Naive thymus-derived CD4-positive, alpha-beta T cell (primary cell): ENCODE measurements at places on chromosomes 16 and 17.

DNA sequence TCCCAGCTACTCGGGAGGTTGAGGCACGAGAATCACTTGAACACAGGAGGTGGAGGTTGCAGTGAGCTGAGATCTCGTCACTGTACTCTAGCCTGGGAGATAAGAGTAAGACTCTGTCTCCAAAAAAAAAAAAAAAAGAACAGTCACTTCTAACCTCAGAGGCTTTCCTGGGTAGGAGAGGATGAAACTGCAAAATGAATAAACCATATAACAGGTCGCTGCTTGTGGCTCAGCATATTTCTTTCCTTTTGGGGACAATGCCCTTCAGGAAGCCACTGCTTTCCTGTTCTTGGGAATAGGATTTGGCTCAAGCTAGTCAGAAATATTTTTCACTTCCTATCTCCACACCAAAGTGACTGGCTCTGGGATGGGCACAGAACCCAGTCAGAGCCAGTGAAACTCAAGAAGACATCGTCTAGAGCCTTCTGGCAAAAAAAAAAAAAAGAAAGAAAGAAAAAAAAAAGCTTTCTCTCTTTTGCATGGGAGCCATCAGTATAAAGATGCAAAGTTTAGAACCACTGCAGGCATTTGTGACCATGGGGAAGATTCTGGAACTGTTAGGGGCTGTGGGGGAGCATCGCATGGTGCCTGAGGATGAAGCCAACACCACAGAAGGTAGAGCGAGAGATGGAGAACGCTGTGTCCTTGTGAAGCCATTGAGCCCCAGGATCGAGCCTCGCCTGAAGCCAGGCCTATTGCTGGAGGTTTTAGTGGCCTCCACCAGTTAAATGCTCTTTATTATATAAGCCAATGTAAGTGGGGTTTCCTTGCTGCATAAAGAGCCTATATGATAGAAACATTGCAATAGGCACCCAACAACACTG, 71.8 kb upstream of the MRTFB start:
- no peaks in the 10 kb centered on the region for H3K36me3 ChIP-seq
- H3K27me3 ChIP-seq, result no peaks in the 10 kb centered on the region
- DNase-seq, result no peak

- no peak for DNase-seq
- no peaks in the 10 kb centered on the region for H3K4me1 ChIP-seq
- no peak overlapping the region for H3K27ac ChIP-seq
- no peak overlapping the region for H3K4me3 ChIP-seq
Measured at GRCh38 chr16:12211870-12212690, 235.5 kb downstream of the SNX29 start.

- no peak overlapping the region for H3K4me3 ChIP-seq
- H3K36me3 ChIP-seq, result peaks cover 16% of the 10 kb centered on the region
- H3K27ac ChIP-seq, result no peak overlapping the region
- H3K27me3 ChIP-seq, result no peaks in the 10 kb centered on the region
Measured at GRCh38 chr17:67157732-67158639, 87.0 kb downstream of the HELZ start.

DNA sequence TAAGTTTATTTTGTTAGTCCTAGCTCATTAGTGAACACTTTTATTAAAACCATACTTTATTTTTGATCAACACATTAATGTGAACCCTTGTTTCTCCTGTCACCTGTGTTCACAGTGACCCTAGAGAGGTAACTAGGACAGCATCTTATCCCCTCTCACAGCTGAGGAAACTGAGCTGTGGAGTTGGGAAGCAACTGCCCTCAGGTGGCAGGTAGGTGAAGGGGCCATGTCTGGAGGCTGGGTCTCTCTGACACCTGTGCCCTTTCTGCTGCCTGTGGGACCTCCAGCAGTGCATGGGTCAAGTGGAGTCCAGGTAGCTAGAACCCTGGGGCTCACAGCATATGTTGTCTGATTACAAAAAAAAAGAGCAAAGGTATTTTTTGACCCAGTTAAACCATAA, 22.9 kb upstream of the SLC12A3 start:
- H3K4me1 ChIP-seq, result peaks cover 4% of the 10 kb centered on the region
- no peaks in the 10 kb centered on the region for H3K27me3 ChIP-seq

DNA sequence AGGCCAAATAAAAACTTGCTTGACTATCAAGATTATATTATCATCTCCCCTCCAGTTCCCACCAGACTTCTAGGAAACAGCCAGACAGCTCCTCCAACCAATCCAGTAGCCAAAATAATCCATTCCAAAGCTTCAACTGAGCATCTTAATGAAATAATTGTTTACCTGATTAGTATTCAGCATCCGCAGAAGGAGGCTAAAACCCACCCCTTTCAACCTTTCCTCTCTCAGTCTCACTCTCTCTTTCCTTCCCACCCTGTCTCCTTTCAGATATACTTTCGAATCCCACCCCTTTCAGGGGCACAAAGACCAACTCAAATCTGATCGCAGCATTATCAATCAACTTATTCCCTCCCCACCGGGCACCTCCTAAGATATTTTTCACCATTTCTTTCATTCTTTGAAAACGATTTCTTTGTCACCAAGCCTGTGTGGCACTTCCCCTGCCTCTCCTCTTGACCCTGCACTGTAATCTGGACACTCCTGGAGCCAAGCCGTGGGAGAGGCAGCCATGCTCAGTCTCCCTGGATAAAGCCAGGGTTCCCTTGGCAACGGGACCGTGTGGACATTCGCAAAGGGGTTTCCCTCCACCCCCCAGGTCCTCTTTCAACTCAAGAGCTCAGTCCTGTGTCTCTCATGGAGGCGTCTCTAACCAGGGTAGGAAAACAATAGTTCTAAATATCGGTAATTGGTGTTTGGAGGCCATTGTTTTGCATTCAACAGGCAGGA, at the start of gene ANKFN1:
TSS of gene ANKFN1 (plus strand) at position 602 of the 729 bp plus-strand sequence. CDS start 59,193 bp downstream, outside the sequence.
- H3K27me3 ChIP-seq, result no peaks in the 10 kb centered on the region
- no peaks in the 10 kb centered on the region for H3K4me1 ChIP-seq
- H3K27ac ChIP-seq, result no peak within 1 kb of the TSS
- H3K4me3 ChIP-seq, result no peak within 1 kb of the TSS

- no peak overlapping the region for H3K4me3 ChIP-seq
- peaks cover 38% of the 10 kb centered on the region for H3K36me3 ChIP-seq
- peak; percentile 37 for DNase-seq
- H3K4me1 ChIP-seq, result no peaks in the 10 kb centered on the region
- H3K27ac ChIP-seq, result peak overlapping the region; percentile 7
Measured at GRCh38 chr16:30927789-30928378, 4.5 kb downstream of the FBXL19 start.

DNA sequence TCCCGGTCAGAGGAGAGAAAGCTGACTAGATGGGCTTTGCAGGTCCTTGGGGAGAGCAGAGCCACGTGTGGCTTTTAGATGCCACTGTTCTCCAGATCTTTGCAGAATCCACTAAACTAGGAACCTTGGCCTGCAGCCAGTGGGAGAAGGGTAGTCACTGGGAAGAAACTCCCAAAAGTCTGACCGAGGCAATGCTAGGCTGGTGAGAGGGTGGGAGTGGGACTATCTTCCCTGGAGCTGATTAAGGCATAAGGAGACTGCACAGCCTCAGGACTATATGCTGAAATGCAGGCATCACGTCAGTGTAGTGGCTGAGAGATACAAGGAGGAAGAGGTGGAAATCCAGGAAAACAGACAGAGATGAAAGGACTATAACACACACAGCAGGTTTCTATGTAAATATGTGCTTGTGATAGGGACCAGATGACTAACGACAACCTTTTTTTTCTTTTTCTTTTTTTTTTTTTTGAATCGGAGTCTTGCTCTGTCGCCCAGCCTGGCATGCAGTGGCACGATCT, 2.2 kb upstream of the GSDMA start:
- H3K27ac ChIP-seq, result no peak overlapping the region
- no peaks in the 10 kb centered on the region for H3K36me3 ChIP-seq
- H3K27me3 ChIP-seq, result no peaks in the 10 kb centered on the region
- no peak overlapping the region for H3K4me3 ChIP-seq

GRCh38 chr16:48481772-48482171, 96.6 kb upstream of the SIAH1 start:
- H3K36me3 ChIP-seq, result no peaks in the 10 kb centered on the region
- H3K4me1 ChIP-seq, result no peaks in the 10 kb centered on the region

DNA sequence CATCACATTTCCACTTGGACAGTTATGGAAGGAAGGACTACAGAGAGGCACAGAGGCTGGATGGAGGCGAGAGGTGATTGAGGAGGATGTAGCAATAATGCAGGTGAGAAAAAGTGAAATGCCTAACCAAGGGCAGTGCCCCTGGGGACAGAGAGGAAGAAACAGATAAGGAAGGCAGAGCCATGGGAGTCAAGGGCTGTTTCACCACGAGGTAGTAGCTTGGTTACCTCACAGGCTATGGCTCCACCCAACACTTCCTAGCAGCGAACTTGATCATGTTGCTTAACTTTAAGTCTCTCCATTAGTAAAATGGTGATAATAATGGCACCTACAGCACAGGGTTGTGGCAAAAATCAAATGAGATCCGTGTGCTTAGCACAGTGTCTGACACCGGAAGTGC, 83.9 kb downstream of the YPEL2 start:
- no peak overlapping the region for H3K4me3 ChIP-seq
- DNase-seq, result no peak

GRCh38 chr17:3885970-3886369, 6.9 kb downstream of the CAMKK1 start:
- no peak overlapping the region for H3K27ac ChIP-seq
- H3K36me3 ChIP-seq, result no peaks in the 10 kb centered on the region
- DNase-seq, result no peak
- no peak overlapping the region for H3K4me3 ChIP-seq

GRCh38 chr17:381516-381915, 28.9 kb upstream of the RPH3AL start:
- DNase-seq, result no peak
- no peak overlapping the region for H3K4me3 ChIP-seq
- H3K36me3 ChIP-seq, result no peaks in the 10 kb centered on the region
- H3K27ac ChIP-seq, result no peak overlapping the region

DNA sequence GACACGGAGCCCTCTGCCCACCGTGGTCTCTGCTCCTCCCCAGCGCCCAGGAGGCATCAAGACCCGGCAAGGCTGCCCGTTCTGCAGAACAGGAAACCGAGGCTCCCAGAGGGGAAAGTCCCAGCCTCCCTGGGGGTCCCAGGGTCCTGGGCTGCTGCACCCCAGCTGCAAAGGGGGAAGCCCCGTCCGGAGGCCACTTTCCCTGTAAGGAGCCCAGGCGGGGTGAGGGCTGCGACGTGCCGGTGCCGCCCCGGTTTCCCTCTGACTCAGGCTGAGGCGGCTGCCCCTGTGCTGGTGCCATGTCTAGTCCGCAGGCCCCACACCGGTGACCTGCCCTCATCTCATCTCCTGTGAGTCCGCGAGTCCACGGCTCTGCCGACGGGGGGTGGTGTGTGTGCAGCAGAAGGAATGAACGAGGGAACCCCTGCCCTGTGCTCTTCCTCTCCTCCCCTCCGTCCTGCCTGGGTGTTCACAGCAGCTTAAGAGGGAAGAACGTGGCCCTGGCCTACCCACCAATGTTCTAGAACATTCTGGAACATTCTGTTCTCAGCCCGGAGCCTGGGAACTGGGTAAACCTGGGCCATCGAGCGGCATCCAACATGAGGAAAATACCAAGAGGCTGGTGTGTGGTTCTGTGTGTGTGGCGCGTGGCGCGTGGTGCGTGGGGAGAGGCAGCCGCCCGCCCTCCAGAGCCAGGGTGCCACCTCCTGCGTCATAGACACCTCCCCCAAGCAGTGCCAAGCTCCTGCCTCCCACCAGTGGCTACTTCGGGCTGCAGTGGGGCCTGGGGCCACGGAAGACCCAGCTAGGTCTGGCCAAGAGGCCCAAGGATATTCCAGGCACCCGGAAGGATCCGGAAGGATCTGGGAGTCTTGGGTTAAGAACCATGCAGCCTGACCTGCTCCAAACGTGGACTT, 7.0 kb upstream of the CBFA2T3 start:
- H3K4me3 ChIP-seq, result no peak overlapping the region
- no peaks in the 10 kb centered on the region for H3K4me1 ChIP-seq
- DNase-seq, result no peak

GRCh38 chr17:10139577-10139976, 58.8 kb downstream of the GAS7 start:
- no peak overlapping the region for H3K27ac ChIP-seq
- no peaks in the 10 kb centered on the region for H3K27me3 ChIP-seq
- H3K36me3 ChIP-seq, result no peaks in the 10 kb centered on the region
- no peak overlapping the region for H3K4me3 ChIP-seq
- no peak for DNase-seq
- H3K4me1 ChIP-seq, result no peaks in the 10 kb centered on the region

DNA sequence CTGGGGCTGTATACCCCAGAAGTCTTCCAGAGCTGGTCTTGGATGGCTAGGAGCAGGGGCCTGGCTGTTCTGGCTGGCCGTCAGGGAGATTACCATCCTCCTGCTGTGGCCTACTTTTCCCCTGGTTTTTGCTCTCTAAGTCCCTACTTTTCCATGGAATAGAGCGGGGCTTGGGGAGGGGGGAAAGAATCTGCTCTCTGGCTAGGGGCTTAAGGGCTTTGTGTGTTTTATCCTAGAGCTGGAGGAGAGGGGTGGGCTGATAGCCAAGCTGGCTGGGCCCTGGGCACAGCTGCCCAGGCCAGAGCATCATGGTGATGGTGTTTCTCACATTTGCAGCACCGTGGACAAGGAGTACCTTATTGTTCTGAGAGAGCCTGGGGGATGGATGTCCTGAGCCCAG, 3.6 kb downstream of the NRN1L start:
- no peaks in the 10 kb centered on the region for H3K4me1 ChIP-seq
- no peaks in the 10 kb centered on the region for H3K36me3 ChIP-seq
- no peak overlapping the region for H3K27ac ChIP-seq
- H3K4me3 ChIP-seq, result no peak overlapping the region

GRCh38 chr17:73465130-73465952, 153.5 kb upstream of the CDC42EP4 start:
- no peaks in the 10 kb centered on the region for H3K36me3 ChIP-seq
- no peak for DNase-seq
- H3K27ac ChIP-seq, result no peak overlapping the region
- no peak overlapping the region for H3K4me3 ChIP-seq
- H3K4me1 ChIP-seq, result no peaks in the 10 kb centered on the region

GRCh38 chr16:5215901-5216300, 118.3 kb upstream of the EEF2KMT start:
- H3K27ac ChIP-seq, result no peak overlapping the region
- no peak overlapping the region for H3K4me3 ChIP-seq
- H3K36me3 ChIP-seq, result no peaks in the 10 kb centered on the region
- H3K4me1 ChIP-seq, result no peaks in the 10 kb centered on the region
- peaks cover 3% of the 10 kb centered on the region for H3K27me3 ChIP-seq
- no peak for DNase-seq

- DNase-seq, result peak; percentile 43
- no peaks in the 10 kb centered on the region for H3K27me3 ChIP-seq
- no peak overlapping the region for H3K4me3 ChIP-seq
- H3K27ac ChIP-seq, result no peak overlapping the region
- H3K36me3 ChIP-seq, result no peaks in the 10 kb centered on the region
Measured at GRCh38 chr16:57639172-57639887, 10.9 kb downstream of the ADGRG1 start.
